ENCODE measurements at places on chromosomes 4 and X. TPM values are rescaled to one million over a fixed set of nuclear protein-coding genes. Genes with fewer than 3 reads are reported as not detected.
A peak's percentile ranks its signal among the peaks of the same experiment; 100 is the strongest.

GRCh38 chr4:174910271-174910670, 7.9 kb upstream of the ADAM29 start:
- no peak for DNase-seq

DNA sequence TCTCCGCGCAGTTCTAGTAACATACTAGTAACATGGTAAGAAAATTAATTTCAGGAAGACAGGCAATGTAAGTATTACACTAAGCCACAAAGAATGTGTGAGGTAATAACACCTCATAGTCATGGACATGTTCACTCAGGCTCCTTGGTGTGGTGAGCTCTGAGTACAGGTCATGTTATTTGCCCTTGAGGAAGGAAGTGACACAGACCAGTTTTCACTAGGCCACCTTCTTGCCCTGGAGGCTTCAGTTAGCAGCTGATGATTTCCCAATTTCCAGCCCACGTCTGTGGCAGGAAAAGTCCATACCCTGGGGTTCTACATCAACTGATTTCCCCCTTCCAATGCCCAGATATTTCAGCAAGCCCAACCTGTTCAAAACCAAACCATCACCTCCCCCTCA, 6.7 kb downstream of the APOO start:
- DNase-seq = peak; percentile 46

DNA sequence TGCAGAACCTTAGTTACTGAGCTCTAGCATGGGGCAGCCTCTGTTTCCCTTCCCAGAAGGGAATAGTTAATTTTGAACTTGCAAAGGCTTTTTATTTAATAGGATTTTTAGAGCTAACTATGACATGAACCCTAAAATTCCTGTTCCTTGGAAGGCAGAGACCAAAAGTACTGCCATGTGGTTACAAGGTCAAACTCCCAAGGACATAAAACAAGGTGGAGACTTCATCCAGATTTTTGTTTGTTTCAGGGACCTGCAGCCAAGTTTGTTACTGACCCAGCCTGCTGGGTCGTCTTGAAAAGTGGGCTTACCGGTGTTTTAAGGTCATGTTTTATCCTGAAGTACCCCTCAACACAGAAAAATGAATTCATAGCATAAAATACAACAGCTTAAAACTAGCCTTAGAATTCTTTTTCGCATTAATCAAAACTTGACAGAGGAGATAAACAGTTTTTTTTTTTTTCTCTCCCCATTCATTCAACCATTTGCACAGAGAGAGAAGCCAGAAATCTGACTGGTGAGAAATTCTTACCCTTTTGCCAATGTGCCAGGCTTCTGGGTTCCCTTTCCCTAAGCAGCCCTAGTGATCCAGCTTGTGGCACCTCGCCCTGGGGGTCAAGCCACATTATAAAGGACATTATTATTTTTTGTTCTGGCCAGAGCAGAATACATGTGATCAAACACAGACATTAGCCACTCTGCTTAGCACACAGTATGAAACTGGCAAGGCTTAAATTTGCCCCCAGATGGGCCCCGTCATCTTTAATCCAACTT, 21.5 kb upstream of the GRPEL1 start:
- no peak for DNase-seq

The APELA gene
- total RNA-seq = not detected

DNA sequence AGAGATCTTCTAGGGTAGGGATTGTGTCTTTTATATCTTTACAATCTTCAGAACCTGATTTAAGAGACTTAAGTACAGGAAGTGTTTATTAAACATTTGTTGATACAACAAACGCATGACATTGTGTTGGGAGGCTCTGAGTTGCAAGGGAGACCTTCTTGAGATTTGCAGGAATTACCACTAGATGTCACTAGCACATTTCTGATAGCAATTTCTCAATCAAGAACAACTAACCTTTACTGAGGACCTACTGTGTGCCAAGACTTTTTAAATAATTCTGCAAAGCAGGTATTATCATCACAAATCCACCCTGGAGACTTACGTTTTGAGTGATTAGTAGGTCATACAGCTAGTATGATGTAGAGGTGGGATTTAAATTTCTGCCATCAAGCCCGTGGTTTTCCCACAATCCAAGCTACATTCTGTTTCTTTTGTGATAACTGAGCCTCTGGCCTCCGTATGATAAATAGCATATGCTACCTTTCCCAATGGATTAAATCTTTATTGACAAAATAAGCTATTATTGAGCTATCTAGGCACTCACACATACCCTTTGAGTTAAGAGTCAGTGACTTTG, 986.0 kb downstream of the CCSER1 start:
- no peak for DNase-seq

DNA sequence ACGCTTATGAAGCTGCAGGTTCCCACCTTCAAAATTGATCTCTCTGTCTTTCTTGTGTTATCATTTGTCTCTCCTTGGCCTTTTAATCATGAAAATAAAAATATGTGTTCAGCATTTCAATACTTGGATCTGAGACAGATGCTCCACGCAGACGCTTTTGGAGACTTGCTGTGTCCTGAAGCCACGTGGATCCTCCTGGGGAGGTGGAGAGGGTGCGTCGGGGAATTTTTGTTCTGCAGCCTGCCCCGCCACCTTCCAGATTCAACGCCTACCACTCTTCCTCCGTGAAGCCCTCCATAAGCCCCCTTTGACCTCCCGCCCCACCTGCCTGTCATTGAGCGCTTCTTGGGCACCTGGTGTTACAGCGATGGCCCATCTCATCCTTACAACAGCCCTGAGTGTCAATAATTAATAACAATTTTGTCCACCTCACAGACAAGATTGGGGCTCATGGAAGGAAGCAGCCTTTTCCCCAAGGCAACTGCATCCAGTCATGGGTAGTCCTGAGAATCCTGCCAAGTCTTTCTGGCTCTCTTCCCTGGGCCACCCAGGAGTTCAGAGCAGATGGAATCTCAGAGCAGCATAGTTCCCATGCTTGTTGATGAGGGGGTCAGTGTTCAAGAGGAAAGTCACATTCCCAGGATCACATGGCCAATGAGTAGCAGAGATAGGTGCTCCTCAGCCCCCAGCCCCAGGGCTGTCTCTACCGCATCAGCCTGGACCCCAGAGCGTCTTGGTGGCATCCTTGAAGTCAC, 172.6 kb upstream of the PSAPL1 start:
- DNase-seq = no peak

DNA sequence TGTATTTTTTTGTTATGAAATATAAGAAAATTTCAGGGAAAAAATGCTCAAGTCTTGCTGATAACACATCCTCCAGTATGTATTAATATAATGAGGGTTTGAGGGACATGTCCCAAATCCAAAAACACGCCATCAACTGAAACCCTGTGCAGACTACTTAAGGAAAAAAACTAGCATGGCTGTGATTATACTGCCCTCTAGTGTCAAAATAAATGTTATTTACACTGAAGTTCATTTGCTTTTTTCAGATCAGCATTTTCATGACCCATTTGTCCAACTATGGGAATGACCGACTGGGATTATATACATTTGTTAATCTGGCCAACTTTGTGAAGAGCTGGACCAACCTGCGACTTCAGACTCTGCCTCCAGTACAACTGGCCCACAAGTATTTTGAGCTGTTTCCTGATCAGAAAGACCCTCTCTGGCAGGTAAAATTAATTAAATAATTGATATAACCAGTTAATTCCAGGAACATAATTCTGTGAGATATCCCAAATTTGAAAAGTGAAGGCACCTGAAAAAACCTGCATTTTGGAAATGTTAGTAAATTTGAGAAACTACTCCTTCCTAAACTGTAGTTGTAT, 128.5 kb downstream of the PRSS12 start:
- no peak for DNase-seq

The TLL1 gene
- 7.9 TPM for total RNA-seq

GRCh38 chr4:39043861-39044363, 11.7 kb upstream of the TMEM156 start:
- DNase-seq = no peak

GRCh38 chr4:7906171-7906701, 33.4 kb downstream of the AFAP1 start:
- no peak for DNase-seq

GRCh38 chr4:113303315-113303714, 253.9 kb downstream of the ANK2 start:
- DNase-seq = no peak

DNA sequence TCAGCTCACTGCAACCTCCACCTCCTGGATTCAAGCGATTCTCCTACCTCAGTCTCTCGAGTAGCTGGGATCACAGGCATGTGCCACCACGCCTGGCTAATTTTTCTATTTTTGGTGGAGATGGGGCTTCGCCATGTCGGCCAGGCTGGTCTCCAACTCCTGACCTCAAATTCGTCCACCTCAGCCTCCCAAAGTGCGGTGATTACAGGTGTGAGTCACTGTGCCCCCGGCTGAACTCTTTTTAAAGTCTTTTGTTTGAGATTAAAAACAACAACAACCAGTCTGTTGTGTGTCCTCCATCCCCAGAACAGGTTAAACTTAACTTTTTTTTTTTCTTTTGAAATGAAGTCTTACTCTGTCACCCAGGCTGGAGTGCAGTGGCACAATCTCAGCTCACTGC, 36.3 kb upstream of the RBPJ start:
- DNase-seq = no peak

The ING2 gene
- 10.3 TPM for total RNA-seq

The CFAP47 gene
- total RNA-seq = 0.96 TPM

The SSX2 gene
- not detected for total RNA-seq

The MAGEB10 gene
- not detected for total RNA-seq

GRCh38 chr4:38297061-38297460, 336.9 kb downstream of the PTTG2 start:
- no peak for DNase-seq

DNA sequence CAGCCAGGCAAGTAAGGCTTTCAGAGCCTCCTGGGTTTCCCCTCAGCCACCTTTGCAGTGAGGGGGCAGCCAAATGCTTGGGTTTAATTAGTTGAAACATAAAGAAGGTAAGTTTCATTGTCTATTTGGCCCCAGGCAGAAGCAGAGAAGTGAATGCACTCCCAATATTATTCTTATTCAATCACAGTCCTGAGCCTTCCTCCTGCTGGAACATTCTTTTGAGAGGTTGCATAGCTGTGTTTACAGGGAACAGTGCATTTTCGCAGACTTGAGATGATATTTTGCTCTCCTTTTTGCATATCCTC, 13.9 kb downstream of the SLC2A9 start:
- no peak for DNase-seq

- no peak for DNase-seq
Measured at GRCh38 chr4:52202931-52203330, 151.8 kb downstream of the SPATA18 start.

The GAGE12F gene
- not detected for total RNA-seq

GRCh38 chr4:152690706-152691651, 11.2 kb upstream of the TMEM154 start:
- DNase-seq = no peak

- DNase-seq = no peak
Measured at GRCh38 chr4:93730251-93730650, 98.3 kb upstream of the ATOH1 start.

GRCh38 chr4:106985830-106986229, 50.3 kb downstream of the DKK2 start:
- no peak for DNase-seq

DNA sequence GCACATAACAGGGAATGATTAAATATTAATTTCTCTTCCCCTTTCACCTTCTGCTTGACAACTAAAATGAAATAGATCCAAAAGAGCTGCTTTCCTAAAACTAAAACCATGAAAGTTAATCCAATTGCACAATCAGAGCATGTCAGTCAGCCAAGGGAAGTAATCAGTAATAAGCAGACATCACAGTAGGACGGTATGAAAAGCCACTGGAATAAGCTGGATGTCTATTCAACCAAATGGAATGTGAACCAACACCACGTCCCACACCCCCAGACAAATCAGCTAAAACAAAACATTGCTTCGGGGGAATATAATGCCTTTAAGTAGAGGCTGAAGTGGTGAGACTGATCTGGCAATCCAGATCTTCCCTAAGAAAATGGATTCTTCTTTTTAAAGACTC, 859.4 kb upstream of the FTHL17 start:
- no peak for DNase-seq

Data from ureter (tissue), 1 donor.